Stimulated activated CD8-positive, alpha-beta memory T cell treated with anti-CD3 and anti-CD28 coated beads, Interleukin-2, amount 100 ng/mL, for 1 hour (primary cell): ENCODE measurements at places on chromosomes 3 and 15.

- no peak for DNase-seq
Observed at GRCh38 chr3:51422211-51422610, 31.1 kb downstream of the RBM15B start.

DNA sequence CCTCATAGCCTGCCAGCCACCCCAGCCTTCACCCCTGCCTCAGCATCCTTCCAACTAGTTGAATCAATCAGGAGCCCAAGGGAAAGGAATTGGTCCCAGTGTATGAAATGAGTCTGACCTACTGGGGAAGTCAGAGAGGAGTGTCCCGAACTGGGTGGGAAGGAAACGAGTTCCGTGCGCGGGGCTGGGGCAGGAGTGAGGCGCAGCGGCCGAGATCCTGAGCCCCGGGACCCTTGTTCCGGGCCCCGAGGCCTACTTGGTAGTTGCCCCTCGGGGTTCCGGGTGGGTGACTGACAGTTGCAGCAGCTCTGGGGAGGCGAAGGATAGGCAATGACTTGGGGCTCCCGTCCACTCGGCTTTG lies 1.1 kb upstream of the PLCL2 start:
- no peak for DNase-seq

- DNase-seq = no peak
Observed at GRCh38 chr3:12982619-12983101, 90.6 kb downstream of the IQSEC1 start.

DNA sequence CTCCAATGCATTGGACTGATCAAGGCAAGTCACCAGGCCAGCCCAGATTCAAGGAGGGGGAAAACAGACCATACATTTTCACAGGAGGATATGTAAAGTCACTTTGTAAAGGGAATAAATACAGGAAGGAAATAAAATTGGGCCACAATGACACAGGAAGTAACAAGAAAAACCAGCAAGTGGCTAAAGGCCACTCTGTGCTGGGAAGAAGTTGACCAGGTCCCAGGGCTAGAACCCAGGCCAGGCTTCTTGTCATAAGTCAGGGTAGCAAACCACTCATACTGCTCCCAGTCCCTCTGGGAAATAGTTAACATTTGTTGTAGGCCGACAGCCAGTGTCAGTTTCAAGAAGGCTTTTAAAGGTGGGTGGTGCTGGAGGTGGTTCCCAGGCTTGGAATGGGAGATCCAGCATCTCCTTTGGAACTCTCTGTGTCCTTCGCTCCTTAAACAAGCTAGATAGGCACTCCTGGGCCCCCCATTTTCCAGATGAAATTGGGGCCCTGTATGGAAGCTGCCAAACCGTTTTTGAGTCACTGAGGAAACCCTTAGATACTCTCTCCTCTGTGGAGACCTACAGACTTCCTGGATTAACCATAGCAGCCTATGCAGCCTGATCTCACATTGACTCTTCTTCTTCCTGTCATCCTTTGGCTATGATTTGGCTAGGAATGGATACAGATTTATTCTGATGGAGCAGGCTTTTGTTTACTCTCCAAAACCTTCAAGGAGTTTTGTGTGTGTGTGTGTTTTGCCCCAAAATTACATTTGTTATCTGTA lies 14.7 kb upstream of the EDC3 start:
- DNase-seq = no peak
